ENCODE measurements at places on chromosomes 11 and 22.

DNA sequence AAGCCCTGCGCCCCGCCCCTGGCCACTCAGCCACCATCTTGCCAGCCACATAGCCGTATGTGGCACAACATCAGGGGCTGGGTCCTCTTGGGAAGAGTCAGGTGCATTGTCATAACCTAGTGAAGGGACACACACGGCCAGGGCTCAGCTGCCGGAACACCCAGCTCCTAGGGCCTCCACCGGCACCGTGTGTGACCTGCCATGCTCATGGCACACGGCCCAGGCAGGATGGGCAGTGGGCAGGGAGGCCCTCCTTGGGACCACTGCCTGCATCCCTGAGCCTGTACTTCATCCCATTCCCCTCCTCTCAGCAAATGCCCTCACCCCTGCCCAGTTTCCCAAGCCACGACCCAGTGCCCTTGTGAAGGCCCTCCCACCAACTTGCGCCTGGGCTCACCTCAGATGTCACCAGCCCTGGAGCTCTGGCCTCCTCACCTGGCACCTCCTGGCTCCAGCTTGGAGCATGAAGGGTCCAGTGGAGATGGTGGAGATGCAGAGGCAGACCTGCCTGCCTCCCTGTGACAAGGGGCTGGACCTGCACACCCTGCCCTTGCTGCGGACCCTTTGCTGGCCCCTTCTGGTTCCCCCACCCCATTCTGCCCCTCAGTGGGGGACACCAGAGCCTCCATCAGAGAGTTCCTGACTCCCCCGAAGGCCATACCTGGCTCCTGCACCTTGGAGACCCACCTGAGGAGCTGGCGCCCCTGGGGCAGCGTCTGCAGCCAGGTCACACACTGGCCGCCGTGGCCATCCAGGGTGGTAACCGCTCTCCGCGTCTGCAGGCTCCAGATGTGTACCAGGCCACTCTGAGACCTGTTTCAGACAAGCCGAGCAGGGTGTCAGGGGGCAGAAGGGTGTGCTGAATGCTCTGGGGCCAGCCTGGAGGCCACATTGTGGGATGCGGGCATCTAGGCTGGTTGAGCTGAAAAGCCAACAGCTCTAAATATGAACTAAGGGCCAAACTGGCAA, 34.5 kb downstream of the GNB1L start:
- DNase-seq = no peak

GRCh38 chr11:132332521-132332920, 962.1 kb downstream of the NTM start:
- no peak for DNase-seq

DNA sequence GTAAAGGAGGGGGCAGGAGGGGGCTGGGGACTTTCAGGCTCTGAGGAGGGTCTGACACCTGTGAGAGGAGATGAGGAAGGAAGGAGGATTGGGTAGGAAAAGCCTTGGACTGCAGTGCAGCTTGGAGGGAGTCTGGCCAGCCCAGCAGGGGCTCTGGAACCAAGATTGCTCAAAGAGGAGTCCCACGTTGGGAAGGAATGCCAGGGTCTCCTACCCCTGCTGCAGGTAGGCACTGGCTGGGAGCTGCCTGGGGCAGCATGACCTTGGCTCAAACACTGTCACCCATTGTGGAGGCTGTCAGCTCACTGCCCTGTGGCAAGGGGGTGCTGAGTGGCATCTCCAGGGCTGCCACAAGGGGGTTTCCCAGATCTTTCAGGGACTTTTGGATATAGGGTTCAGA, 94.5 kb downstream of the RPS6KA4 start:
- DNase-seq = no peak

- DNase-seq = no peak
Measured at GRCh38 chr22:27686534-27686933, 115.0 kb downstream of the MN1 start.

- peak; percentile 93 for DNase-seq
Measured at GRCh38 chr11:119316729-119317591, at the start of gene MCAM. MCAM (minus strand) TSS chr11:119317130; CDS start chr11:119317101, 29 bp downstream.

DNA sequence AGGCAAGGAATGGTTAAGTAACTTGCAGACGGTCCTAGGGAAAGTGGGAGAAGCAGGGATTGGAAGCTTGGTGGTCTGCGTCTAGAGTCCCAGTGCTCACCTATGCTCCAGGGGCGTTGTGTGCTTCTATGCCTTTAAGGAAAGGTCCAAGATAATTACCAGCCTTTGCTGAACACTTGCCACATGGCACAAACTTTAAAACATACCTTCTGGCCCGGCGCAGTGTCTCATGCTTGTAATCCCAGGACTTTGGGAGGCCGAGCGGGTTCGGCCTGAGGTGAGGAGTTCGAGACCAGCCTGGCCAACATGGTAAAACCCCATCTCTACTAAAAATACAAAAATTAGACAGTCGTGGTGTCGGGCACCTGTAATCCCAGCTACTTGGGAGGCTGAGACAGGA, 2.3 kb downstream of the POLDIP3 start:
- DNase-seq = no peak

DNA sequence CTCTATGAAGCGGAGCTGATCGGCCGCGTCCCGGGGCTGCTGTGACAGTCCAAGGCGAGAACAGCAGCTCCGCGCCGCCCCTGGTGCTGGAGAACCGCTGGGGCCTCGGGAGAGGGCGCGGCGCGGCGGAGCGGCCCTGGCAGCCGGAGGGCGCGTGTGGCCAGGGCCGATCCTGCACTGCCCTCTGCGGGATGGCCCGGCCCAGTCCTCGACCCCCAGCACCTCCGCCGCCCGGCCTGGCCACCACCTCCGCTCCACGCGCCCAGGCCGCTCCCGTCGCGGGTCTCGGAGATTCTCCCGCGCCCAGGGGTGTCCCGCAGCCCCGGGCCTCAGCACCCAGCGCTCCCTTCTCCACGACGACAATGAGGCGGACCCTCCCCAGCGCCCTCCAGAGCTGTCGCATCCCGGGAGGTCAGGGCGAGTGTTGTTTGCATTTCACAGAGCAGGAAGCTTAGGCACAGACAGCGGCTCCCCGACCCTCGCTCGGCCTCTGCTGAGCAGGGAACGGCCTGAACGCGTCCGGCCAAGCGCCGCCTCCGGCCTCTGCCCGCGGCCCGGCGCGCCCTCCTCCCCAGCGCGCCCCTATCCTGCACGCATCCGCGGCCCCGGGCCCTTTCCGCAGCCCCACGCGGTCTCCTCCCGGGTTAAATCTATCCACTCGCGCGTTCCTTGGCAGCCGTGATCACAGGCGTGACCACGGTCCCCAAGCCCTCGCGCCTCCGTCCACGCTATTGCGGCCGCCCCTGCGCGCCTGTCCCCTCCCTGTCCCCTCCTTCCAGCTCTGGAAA, 109.7 kb downstream of the WNT7B start:
- no peak for DNase-seq

- peak; percentile 77 for DNase-seq
Measured at GRCh38 chr11:96188243-96189006, 154.6 kb downstream of the MAML2 start.

GRCh38 chr11:32939046-32939445, 46.4 kb downstream of the QSER1 start:
- no peak for DNase-seq

DNA sequence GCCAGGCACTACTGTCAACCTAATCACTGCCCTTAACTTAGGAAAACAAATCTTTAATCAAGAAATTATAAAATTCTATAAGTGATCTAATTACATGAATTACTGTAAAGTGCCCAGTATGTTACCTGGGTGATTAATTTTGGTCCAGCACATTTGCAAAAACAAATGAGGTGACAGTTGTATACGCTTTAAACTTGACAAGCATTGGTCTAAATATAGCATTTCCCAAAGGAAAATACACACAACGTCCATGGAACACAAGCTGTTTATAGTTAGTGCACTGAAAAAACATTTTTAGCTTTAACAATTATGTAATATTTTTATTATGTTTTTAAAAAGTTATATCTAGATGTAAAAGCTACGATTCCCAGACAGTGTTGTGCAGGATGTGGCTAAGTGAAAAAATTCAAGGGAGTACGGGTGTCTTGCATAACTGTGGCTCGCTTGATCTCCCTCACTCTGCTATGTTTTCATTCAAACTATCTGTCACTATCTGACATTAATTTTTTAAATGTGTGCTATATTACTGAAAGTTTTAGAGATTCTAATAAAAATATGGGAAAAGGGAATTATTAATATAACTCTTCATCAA, 38.8 kb downstream of the PGR start:
- DNase-seq = no peak

- DNase-seq = no peak
Measured at GRCh38 chr11:127825183-127825582, 762.2 kb downstream of the ETS1 start.

DNA sequence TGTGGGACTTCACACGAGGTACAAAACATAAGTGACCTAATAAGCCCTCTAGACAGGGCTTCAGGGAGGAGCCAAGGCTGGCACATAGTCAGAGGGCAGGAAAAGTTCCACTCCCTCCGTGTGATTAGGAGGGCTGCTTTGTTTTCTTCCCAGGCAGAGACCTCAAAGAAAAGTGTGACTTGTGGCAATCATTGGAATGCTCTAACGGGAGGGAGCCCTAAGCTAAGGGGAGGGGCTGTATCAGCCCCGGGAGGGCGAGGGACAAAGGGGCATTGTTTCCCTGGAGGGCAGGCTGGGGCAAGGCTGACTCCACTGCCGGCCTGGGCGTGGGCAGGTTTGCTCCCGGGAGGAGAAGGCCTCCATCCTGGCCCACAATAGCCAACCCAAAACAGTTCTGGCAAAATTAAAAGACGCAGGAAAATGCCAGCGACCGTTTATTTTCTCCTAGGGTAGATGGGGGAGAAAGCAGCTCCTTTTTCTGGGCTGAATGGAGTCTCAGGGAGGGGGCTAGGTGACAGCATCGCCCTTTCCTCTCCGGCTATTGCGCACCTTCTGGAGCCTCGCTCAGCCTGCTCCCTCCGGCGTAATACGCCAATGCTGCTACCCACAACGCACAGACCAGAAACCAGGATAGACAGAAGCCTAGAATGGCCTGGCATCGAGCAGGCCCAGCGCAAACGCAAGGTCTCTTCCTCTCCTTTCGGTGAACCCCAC, 60.2 kb downstream of the ENDOD1 start:
- DNase-seq = no peak

DNA sequence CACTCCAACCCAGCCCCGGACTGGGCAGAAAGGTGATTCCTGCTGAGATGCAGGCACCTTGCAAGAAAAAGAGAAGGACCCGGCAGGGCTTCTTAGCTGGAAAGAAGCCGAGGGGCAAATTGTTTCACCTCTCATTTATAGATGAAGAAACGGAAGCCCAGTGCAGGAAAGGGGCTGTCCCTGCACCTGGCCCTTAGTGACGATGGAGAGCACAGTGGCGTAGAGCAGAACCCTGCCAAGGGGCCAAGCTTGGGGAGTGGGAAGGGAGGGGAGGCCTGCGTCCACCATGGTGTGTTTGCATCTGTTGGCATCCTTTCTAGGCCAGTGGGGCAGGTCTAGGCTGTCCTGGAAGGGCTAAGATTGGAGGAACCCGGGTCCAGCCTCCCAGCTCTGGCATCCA, 7.8 kb upstream of the MS4A15 start:
- DNase-seq = no peak

- no peak for DNase-seq
Measured at GRCh38 chr11:33944693-33945424, 53.0 kb upstream of the LMO2 start.

DNA sequence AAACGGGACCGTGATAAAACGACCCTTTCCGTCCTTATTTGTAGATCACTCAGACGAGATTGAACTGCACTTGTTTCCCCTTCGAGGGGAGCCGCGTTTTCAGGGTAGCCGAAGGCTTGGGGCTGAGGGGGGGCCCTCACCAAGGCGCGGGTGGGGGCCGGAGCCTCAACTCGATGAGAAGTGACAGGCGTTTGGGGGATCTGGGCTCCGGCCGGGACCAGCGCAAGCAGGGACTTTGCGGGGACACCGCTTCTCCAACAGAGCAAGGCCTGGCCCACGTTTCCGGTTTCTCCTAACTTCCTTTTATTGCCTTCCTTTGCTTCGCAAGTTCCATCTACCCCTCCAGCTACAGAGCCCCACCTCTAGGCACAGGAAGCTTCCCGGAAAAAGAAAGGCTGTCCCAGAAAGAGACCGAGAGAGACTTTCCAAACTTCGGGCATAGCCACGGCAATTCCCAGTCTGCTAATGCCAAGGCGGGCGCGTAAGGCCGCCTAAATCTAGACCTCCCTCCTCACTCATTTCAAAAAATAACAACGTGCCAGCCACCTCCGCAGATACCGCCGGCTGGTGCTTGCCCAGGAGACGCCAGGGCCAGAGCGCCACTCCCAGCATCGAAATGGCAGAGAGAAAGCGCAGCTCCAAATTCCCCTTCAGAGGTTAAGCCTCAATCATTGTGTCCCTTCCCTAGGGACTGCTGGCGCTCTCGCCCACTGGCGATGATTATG, 6.6 kb downstream of the PAX6 start:
- peak; percentile 56 for DNase-seq

DNA sequence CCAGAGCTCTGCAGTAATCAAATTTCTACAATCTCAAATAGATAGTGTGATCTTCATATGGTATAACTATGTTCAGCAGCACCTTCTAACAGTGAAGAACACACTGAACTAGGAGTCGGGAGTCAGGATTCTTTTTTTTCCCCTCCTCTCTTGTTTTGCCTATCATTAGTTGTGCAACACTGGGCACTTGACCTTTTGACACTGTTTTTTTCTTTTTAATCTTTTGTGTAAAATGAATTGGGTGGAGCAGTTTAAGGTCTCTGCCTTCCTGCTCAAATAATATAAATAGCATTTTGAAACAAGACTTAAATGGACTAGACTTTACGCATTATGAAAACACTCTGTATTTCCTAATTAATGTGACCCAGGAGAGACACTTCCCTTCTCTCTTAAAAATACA, 39.7 kb downstream of the CTSC start:
- DNase-seq = no peak

DNA sequence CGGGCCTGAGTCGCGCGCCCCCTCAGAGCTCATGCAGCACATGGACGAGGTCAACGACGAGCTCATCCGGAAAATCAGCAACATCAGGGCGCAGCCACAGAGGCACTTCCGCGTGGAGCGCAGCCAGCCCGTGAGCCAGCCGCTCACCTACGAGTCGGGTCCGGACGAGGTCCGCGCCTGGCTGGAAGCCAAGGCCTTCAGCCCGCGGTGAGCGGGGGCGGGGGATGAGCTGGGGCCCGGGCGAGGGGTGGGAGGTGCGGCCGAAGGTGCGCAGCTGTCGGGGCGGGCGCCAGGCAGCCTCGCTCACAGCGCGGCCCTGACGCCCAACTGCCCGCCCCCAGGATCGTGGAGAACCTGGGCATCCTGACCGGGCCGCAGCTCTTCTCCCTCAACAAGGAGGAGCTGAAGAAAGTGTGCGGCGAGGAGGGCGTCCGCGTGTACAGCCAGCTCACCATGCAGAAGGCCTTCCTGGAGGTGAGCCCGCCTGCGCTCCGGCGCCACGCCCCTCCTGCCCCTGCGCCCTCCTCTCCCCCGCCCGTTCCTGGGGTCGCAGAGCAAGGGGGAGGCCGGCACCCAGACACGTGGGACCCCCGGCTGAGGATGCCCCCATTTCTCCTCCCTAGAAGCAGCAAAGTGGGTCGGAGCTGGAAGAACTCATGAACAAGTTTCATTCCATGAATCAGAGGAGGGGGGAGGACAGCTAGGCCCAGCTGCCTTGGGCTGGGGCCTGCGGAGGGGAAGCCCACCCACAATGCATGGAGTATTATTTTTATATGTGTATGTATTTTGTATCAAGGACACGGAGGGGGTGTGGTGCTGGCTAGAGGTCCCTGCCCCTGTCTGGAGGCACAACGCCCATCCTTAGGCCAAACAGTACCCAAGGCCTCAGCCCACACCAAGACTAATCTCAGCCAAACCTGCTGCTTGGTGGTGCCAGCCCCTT, 20.5 kb downstream of the EPS8L2 start:
- no peak for DNase-seq
